ENCODE measurements at places on chromosomes 2 and 18.

GRCh38 chr2:239470151-239470900, 69.5 kb upstream of the HDAC4 start:
- no peak for DNase-seq

- DNase-seq: no peak
Observed at GRCh38 chr2:898319-898718, 52.3 kb upstream of the SNTG2 start.

- no peak for DNase-seq
Observed at GRCh38 chr2:167537743-167538142, 649.5 kb downstream of the XIRP2 start.

DNA sequence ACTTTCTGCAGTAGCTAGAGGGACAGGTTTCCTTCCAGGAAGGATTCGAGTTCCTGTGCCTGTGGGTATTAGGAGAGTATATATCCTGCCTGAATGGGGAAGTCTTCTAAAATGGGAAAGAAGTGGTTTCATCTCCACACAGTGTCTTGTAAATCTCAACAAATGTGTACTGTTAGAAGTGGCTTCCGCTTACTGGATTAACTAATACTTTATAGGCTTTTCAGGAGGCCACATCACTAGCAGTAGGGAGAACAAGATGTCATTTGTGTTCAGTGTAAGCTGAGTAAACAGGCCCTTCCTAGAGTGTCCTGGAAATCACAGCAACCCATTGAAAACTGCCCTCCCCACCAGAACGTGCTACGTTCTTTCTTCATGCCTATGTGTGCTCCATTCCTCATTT, 12.5 kb upstream of the POLR1B start:
- DNase-seq: no peak

DNA sequence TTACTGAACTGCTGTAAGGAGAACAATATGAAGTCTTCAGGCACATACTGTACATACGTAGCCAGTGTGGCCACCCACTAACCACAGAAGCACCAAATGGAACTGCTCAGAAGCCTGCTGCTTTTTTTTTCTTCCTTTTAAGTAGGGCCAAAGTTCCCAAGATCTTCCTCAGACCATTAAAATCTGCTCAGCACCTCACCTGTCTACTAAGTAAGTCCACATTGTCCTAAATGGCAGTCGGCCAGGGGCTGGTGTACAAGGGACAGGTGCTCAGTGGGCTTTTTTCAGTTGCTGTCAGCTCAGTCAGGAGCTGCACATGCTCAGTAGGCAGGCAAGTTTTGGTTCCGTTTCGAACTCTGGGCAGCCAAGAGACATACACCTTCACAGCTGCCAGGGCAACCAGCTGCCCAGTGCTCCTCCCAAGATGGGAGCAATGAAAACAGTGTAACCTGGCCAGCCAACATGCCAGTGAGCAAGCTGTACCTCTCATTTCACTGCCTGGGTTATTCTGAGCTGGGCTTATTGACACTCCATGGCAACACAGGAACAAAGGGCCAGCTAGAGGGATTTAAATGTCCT, 86.1 kb downstream of the ACVR1 start:
- no peak for DNase-seq

GRCh38 chr2:101971836-101972235, 19.9 kb upstream of the IL1R2 start:
- DNase-seq: no peak

- no peak for DNase-seq
Observed at GRCh38 chr18:61169386-61169785, 163.8 kb upstream of the CDH20 start.

DNA sequence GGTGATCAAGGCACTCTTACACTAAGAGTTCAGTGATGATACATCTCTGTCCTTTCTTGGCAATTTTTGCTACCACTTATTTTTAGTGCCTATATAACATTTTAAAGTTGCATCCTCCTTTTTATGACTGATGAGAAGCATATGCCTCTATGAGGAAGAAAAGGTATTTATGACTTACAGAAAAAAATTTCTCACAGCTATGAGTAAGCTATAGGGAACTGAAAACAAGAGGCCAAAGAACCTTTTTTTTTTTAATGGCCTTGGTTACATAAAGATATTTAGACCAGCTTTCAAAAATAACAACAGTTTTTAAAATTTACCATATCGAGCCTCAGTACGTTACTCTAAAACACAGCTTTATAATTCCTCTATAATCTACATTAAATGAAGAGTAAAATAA, 21.3 kb downstream of the MBD5 start:
- no peak for DNase-seq

GRCh38 chr18:2442006-2442405, 129.3 kb downstream of the METTL4 start:
- DNase-seq: no peak

DNA sequence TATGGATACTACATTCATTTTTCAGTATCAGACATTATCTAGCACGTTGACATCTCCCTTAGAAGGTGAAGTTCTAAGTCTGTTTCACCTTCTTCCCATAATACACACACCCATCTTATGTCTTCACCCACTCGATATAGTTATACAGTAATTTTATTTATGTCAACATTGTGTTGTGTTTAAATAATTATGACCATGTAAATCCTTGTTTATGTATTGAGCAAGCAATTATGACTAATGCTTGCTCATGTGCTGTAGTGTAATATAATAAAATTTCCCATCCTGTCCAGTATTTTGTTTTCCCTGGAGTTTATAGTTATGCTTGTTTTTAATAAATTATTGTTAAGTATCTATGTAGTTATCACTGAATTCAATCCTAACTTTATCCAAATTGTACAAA, 163.2 kb downstream of the MTX2 start:
- no peak for DNase-seq

GRCh38 chr18:5759194-5759593, 136.1 kb downstream of the TMEM200C start:
- no peak for DNase-seq

- DNase-seq: no peak
Observed at GRCh38 chr2:205474741-205475415, 207.4 kb upstream of the NRP2 start.

DNA sequence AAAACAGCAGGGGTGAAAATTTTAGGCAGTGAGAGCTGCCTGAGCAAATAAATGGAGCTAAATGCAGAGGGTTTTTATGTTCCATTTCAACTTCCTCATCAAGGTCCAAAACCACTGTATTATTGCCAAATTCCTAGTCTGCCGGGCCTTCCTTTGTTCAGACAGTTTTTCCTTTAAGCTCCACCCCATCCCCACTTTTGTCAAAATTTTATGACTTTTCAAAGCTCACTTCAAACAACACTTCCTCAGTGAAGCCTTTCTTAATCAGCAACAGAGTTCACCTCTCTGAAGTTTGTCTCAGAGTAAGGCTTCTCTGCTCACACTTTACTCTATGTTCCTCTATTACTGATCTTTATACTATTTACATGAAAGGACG, 81.3 kb downstream of the CERKL start:
- no peak for DNase-seq

DNA sequence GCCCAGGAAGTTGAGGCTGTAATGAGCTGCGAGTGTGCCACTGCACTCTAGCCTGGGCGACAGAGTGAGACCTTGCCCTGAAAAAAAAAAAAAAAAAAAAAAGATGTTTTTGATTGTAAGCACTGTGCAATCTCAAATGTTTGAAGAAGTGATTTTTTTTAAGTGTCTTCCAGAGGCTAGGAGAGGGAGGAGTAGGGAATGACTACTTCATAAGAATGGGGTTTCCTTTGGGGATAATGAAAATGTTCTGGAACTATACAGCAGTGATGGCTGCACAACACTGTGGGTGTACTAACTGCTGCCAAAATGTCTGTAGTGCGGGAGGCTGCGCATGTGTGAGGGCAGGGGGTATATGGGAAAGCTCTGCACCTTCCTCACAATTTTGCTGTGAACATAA, 83.7 kb downstream of the MCFD2 start:
- DNase-seq: no peak

GRCh38 chr2:78775291-78775690, 250.2 kb upstream of the REG3G start:
- DNase-seq: no peak

- DNase-seq: no peak
Observed at GRCh38 chr2:112141626-112142007, 3.4 kb downstream of the FBLN7 start.

- no peak for DNase-seq
Observed at GRCh38 chr2:238165288-238165921, 6.6 kb downstream of the ERFE start.

- DNase-seq: no peak
Observed at GRCh38 chr2:50956886-50957285, 75.0 kb downstream of the NRXN1 start.

GRCh38 chr18:70450426-70451253, 161.8 kb downstream of the SOCS6 start:
- no peak for DNase-seq

GRCh38 chr2:45664635-45665261, 13.3 kb downstream of the PRKCE start:
- no peak for DNase-seq

DNA sequence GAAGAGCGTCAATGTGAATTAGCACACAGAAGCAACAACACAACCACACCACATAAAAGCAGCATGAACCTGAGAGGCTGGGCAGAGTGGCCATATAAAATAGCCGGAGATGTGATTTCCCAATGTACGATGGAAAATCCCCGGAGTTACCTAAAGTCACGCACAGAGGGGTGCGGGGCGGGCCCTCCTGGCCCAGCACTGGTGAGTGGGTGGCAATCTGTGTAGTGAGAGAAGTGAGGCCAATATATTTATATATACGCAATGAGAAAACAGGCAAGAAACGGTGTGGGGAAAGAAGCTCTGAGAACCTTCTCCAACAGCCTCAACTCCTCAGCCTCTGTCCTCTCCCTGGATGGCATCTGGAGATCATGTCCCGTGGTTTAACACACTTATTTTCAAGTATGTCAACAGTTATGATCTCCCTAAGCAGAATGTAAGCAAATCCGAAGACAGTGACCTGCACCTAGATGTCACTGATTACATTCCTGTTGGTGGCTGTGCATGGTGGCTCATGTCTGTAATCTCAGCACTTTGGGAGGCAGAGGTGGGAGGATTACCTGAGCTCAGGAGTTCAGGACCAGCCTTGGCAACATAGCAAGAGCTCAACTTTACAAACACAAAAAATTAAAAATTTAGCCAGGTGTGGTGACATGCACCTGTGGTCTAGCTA, 41.6 kb downstream of the CRACDL start:
- DNase-seq: no peak

All from Caco-2 (cell line).